Activated CD4-positive, alpha-beta memory T cell treated with anti-CD3 and anti-CD28 coated beads, Interleukin-2, amount 10 ng/mL, durations not matched to agents 7 days and 5 days (primary cell): ENCODE measurements at places on chromosomes 5 and 9.

- DNase-seq, result no peak
Observed at GRCh38 chr9:123111427-123112014, 78.1 kb downstream of the GPR21 start.

- no peak for DNase-seq
Observed at GRCh38 chr5:167413506-167413905, 877.9 kb upstream of the WWC1 start.

DNA sequence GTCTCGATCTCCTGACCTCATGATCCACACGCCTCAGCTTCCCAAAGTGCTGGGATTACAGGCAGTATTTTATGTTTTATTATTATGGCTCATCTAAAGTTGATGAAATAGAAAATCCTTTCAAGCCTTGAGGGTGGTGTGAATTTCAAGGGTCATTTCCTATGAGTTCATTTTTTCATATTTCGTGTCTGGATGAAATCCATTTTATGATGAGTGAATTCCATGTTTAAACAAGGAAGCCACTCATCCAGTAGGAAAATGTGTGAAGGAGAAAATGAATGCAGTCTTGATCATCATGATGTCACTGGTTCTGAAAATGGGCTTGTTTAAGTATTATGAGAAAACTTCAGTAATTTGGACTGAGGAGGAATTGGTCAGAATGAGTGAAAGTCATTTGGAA, 74.6 kb upstream of the ZSWIM6 start:
- no peak for DNase-seq

DNA sequence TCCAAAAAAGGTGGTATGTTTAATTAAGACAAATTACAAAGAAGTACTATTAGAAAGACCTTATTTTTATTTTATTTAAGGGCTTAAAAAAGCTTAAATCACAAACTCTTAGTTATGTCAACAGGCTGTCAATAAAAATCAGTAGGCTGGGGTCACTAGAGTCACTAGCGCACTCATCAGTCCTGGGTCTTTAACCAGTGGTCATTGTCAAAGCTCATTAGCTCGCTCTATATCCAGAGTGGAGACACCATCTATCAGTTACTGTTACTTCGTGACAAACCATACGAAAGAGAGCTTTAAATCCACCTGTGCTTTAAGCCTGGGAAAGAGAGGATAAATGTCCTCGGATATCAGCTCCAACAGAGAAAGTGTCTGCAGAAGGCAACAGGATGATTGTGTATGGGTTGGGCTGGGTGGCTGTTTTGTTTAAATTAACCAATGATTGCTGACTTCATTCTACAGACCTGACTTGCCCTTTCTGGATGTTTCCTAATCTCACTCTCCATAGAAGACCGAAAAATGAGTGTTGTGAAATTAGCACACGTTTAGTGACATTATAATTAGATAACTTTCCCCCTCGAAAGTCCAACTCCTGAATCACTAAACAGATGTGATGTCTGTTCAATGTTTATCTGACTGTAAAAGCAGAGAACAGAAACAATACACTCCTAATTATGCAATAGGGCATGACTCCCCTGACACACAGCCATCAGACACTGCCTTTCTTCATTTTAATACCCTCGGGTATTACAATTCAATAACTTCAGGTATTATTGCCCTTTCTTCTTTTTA, 123.6 kb upstream of the TNPO1 start:
- no peak for DNase-seq

- DNase-seq, result no peak
Observed at GRCh38 chr9:17005056-17005823, 129.6 kb upstream of the CNTLN start.

DNA sequence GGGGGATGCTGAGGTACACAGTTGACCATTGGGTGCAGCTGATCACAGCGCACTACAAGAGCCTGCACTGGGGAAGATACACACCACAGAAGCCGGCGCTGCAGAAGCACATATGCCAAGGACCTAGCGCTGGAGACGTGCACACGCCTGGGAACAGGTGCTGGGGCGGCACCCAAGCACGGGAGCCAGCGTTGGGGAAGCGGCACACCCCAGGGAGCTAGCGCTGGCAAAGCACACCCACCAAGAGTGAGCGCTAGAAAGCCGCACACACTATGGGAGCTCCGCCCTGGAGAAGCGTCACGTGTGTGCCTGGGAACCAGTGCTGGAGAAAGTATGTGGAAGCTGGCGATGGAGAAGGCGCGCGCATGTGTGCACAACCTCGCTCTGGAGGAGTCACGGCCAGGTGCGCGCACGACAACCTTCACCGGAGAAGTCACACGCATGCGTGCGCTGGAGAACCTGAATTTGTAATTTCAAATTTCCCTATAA, 4.5 kb downstream of the FANCC start:
- DNase-seq, result no peak

DNA sequence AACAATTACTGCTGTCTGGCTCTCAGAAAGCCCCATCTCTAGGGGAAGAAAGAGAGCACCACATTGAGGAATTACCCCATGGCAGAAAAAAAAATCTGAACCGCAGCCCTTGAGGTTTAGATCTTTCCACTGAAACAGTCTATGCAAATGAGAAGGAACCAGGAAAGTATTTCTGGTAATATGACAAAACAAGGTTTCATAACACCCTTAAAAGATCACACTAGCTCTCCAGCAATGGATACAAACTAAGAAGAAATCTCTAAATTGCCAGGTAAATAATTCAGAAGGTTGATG, 427.1 kb downstream of the PRELID2 start:
- no peak for DNase-seq

- DNase-seq, result no peak
Observed at GRCh38 chr5:84585218-84585617, 200.5 kb upstream of the EDIL3 start.

DNA sequence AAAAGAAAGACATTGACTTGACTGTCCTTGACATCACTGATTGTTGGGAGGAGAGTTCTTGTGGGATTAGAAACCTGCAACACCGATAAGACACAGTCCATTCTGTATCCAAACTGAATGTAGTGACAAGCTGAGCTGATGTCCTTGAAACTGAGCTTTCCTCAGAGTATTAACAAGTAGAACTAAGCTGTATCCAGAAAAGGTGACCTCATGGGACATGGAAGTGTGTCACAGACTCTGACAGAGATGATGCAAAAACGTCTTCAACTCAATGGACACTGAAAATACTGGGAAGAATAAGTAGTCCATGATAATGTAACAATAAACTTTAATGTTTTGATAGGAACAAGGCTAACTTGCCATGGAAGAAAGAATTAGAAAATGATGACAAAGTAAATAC, 690.1 kb downstream of the CDH18 start:
- DNase-seq, result no peak

DNA sequence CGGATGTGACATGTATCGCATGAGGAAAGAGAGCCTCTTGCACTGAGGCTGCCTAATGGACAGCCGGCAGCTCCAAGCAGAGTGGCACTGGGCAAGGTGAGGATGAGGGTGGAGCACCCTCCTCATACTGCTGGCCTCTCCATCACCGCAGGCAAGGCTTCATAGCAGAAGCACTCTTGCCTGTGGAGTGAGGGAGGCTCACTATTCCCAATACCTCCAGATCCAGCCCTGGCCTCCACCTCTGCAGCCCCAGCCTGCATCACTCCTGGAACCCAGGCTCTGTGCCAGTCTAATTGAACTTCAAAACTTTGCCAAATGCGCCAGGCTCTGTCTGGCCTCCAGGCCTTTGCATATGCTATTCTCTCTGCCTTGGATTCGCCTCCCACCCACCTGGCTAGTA, 29.7 kb upstream of the ARAP3 start:
- DNase-seq, result no peak

DNA sequence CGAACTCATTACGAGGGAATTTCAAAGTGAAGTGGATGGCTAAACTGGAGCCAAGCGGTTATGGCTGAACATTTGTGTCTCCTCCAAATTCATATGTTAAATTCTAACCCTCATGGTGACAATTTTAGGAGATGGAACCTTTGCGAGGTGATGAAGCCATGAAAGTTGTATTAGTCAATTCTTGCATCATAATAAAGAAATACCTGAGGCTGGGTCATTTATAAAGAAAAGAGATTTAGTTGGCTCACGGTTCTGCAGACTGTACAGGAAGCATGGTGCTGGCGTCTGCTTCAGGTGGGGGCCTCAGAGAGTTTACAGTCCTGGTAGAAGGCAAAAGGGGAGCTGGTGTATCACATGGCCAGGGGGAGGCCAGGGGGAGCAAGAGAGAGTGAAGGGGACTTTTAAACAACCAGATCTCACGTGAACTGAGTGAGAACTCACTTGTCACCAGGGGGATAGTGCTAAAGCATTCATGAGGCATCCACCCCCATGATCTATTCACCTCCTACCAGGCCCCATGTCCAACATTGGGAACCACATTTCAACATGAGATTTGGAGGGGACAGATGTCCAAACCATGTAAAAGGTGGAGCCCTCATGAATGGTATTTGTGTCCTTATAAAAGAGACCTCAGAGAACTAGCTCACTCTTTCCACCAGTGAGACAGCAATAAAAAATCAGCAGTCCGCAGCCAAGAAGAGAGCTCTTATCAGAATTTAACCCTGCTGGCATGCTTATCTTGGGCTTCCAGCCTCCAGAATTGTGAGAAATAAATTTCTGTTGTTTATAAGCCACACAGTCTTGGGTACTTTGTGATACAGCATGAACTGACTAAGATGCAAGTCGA, 143.4 kb downstream of the MTRR start:
- DNase-seq, result no peak

GRCh38 chr9:94554439-94555331, at the start of gene PCAT7:
Gene PCAT7, plus strand, starts transcription at chr9:94555083.
- DNase-seq, result peak; percentile 40

DNA sequence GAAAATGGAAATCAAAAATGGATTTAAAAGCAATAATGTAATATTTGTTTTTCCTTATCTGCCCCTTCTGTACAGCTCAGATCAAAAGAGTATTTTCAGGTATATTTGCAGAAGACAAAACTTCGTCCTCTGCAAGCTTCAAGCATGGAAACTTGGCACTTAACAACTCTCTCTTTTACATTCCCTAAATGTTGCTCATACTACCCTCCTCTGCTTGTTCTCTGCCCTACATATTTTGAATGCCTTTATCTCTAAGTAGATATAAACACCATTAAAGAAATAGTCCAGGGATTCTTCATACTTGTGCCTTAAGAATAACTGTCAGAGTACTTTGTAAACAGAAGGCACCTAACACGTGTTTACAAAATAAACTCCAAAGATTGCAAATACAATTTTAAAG, 19.2 kb upstream of the SMC2 start:
- no peak for DNase-seq

GRCh38 chr5:84260140-84260539, 124.5 kb downstream of the EDIL3 start:
- DNase-seq, result no peak

- DNase-seq, result no peak
Observed at GRCh38 chr5:113153512-113154097, 177.0 kb downstream of the DCP2 start.

- no peak for DNase-seq
Observed at GRCh38 chr9:92044936-92045335, 70.3 kb downstream of the SPTLC1 start.

DNA sequence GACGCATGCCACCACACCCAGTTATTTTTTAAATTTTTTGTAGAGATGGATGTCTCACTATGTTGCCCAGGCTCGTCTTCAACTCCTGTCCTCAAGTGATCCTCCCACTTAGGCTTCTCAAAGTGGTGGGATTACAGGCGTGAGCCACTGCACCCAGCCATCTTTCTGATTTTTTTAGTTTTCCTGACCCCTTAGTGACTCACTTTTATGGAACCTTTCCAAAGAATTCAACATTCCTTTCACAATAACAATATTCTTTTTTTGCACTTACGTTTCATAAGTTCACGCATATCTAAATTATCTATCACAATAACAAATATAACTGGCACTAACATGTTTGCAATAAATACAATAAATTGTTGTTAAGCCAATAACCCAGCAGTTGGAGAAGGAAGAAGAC, 8.5 kb downstream of the ELOVL7 start:
- DNase-seq, result no peak

GRCh38 chr5:7869474-7870136, 657 bp downstream of the MTRR start:
- peak; percentile 42 for DNase-seq

DNA sequence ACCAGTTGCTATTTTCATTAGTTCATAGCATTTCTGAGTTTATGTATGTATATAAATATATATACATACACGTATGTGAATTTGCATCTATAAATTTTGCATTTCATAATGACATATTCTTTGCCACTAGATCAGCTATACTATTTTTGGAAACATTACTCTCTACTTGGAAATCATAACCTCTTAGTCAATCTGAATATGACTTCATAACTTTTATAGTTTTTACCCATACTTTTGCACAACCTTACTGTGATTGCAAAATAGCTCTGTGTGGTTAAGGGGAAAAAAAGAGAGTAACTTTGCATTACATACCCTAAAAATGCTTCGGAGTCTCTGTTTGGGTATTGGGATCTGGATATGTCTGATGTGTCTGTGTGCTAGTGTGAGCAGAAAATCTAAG, 44.9 kb upstream of the ADAMTSL1 start:
- no peak for DNase-seq

GRCh38 chr5:91727463-91727862, 344.3 kb upstream of the ARRDC3 start:
- DNase-seq, result no peak

- DNase-seq, result no peak
Observed at GRCh38 chr5:107634981-107635848, 35.5 kb downstream of the EFNA5 start.

- no peak for DNase-seq
Observed at GRCh38 chr9:37966412-37967013, 62.6 kb upstream of the SLC25A51 start.

- DNase-seq, result peak; percentile 63
Observed at GRCh38 chr9:137550231-137550621, at the start of gene PNPLA7. Gene PNPLA7, minus strand, starts transcription at chr9:137550402. Its CDS starts 205 bp downstream, at chr9:137550197.

- DNase-seq, result no peak
Observed at GRCh38 chr5:121462441-121462840, 389.2 kb upstream of the FTMT start.

- DNase-seq, result peak; percentile 84
Observed at GRCh38 chr9:136901516-136902258, 15.4 kb downstream of the TRAF2 start.

DNA sequence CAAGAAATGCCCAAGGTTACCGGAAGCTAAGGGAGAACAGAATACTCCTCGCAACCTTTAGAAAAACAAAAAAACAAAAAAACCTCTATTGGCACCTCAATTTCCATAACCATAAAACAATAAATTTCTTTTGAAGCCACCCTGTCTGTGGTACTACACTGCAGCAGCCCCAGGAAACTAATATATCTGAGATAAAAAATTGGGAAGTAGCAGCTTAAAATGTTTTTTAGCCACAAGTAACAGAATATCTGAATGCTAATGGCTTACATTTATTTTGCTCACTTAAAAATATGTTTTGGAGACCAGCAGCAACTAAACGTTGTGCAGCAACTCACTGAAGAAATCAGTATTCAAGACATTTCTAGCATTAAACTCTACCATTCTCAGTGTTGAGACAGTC, 969.6 kb downstream of the DNAH5 start:
- no peak for DNase-seq

- DNase-seq, result no peak
Observed at GRCh38 chr9:104992659-104993058, 64.7 kb upstream of the ABCA1 start.
